ENCODE measurements at places on chromosomes 3 and 15.

GRCh38 chr3:160812304-160812703 lies 56.3 kb downstream of the PPM1L start:
- DNase-seq, result no peak

GRCh38 chr3:191356631-191357439 lies 26.5 kb upstream of the UTS2B start:
- no peak for DNase-seq

DNA sequence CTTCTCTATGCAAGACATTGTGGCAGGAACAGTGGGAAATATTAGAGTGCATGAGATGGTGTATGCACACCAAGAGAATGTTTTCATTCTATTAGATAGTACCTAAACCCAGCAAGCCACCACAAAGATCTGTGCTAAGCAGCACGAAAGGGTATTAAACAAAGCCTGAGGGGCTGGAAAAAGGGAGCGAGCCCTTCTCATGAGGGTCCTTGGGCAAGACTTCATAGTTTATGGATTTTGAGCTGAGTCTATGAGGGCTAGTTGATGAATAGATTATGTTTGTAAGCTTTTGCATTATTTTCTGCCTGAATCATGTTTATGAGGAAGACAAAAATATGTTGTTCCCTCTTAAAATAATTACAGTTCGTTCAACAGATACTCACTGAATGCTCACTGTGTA lies 9.4 kb upstream of the ACTC1 start:
- DNase-seq, result no peak

DNA sequence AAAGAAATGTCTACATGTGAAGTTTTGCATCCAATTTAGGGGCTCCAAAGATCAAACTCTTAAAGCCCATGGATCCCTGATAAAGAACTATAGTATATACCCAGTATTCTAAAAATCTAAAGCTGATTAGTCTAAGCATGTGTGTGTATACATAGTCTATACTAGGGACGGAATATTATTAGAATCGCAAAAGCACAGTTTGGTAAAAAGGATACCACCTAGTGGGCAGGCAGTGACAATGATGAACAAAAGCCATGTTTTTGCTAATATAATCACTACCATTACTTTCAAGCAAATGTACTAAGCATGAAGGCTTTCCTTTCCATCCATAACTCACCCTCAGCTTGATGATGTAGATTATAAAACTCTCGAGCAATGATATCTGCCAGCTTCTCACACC lies 16.5 kb downstream of the POLQ start:
- no peak for DNase-seq

GRCh38 chr3:171874879-171875278 lies 31.7 kb downstream of the TMEM212 start:
- no peak for DNase-seq

DNA sequence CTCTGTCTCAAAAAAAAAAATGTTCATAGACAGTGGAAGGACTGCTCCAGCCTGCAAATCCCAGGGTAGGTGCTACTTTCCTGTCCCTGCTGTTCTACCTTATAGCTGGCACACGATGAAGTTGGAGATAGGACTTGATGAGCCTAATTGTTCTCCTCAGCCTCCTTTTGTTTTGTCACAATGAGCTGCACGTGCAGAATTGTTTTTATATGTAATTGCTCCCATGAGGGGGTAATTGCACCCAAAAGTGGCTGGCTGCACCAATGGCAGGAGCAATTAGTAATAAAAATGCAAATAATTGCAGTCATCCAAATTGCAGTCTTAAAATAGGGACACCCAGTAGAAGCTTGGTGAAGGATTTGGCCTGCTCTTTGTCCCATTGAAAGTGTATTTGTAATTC lies 63.0 kb upstream of the PFN2 start:
- DNase-seq, result no peak

DNA sequence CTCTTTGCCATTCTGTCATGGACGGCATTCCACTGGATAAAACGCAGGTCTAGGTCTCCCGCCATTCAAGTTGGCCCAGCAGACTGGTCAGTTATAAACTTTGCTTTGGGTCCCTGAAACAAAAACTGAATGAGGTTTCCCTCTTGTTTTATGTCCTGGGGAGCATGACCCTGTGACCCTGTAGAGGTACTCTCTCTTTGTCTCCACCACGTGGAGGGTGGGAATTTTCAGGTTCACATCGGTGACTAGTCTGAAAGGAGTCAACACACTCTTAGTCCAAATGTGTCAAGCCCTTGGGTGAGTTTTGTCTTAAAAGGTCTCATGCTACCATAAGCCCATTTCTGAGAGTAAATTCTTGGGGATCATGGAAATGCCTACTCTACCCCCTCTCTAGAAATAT lies 139.9 kb downstream of the PLCH1 start:
- DNase-seq, result no peak

DNA sequence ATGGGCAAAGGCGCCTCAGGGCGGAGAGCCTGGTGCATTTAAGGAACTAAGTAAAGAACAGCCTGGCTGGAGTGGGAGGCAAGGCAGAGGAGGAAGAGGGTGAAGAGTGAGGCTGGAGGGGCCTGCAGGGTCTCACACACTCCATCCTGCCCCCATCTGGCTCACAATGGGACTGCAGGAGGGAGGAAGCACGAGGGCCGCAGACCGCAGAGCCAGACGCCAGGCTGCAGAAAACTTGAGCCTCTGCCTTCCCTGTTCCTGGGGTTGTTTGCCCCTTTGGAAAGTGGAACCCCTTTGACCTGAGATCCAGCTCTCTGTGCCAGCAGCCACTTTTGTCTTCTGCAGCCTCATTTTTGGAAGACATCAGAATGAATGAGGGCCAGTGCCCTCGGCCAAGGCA lies 138.0 kb downstream of the SRGAP3 start:
- no peak for DNase-seq

DNA sequence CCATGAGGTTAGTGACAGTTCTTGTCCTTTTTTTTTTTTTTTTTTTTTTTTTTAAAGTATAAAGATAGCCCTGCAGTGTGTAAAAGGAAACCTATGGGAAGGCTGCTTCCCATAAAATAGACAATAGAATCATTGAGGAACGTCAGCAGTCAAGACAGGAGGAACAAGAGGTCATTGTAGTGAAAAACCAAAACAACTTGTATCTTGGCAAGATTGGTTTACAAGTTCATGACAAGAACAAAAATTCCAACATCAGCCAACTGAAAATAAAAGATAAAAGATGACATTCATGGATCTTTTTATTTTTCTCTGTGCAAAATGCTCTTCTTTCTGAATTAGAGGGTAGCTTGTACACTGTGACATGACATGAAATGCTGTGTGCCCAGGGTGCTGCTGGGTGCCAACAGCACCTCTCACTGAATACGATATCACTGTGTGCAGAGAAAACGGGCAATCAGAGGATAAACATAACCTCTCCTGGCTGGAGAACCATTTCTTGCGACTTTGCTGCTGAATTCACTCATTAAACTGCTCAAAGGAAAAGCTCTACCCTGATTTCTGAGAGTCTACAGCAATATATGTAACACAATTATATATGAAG lies 30.1 kb upstream of the IP6K2 start:
- no peak for DNase-seq
